ENCODE measurements at places on chromosomes 4 and X.

- no peak for DNase-seq
Measured at GRCh38 chr4:20565075-20565721, 135.1 kb upstream of the PACRGL start.

DNA sequence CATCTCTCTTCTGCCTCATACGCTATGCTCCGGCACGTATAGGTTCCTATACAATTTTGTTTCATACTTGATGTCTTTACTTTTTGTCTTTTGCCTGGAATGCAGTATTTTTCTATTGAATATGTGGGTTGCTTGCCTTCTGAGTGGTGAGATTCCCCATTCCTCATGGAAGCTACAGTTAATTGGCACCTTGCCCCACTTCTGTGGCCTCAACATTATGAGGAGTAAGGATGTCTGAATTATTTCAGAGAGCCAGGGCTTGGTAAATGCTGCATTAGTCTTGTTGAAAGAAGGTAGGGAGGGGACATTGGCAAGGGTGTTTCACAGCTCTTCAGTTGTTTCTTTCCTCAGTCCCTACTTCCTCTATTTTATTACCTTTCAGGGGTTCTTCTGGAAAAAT, 23.0 kb downstream of the CDKL5 start:
- no peak for DNase-seq

DNA sequence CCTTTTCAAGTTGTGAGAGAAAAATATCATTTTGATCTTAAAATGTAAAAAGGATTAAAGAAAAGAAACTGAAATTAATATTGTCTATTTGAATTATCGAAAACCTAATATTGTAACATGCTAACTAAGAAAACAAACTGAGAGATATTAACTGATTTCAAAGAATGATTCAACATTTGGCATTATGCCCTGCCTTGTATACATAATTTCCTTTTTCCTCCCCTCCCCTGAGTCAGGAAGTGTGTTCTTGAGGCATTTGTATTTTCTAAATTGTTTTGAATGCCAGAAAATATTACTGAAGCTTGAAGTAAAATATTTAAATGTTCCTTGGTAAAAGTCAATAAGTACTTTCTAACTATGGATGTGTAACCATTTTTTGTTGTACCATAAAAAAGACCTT, 49.4 kb downstream of the RPS6KA3 start:
- no peak for DNase-seq

- DNase-seq, result no peak
Measured at GRCh38 chr4:162274354-162274753, 110.6 kb upstream of the FSTL5 start.

DNA sequence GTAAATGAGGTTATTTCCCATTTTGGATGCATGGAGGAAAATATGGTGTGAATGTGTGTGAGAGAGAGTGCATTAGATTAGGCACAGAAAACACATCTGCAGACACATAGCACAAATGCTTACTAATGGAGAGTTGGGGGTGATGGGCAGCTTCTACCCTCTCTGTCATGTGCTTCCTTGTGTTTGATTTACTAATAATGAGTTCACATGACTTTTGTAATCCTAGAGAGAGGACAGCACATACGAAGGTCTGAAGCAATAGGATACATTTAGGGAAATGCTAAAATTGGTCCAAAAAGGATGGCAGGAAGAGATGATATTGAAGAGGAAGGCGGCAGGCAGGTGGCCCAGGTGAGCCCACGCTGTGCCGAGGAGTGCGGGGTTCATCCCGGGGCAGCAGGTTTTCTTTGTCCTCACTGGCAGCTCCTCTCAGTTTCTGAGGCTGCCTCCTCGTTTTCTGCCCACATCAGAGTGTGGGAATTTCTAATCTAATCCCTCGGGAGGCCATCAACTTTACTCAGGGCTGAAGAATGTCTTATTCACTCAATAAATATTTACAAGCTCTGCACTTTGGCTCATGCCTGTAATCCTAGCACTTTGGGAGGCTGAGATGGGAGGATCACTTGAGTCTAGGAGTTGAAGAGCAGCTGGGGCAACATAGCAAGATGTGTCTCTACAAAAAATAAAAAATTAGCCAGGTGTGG, 15.9 kb upstream of the MAP9 start:
- DNase-seq, result no peak

DNA sequence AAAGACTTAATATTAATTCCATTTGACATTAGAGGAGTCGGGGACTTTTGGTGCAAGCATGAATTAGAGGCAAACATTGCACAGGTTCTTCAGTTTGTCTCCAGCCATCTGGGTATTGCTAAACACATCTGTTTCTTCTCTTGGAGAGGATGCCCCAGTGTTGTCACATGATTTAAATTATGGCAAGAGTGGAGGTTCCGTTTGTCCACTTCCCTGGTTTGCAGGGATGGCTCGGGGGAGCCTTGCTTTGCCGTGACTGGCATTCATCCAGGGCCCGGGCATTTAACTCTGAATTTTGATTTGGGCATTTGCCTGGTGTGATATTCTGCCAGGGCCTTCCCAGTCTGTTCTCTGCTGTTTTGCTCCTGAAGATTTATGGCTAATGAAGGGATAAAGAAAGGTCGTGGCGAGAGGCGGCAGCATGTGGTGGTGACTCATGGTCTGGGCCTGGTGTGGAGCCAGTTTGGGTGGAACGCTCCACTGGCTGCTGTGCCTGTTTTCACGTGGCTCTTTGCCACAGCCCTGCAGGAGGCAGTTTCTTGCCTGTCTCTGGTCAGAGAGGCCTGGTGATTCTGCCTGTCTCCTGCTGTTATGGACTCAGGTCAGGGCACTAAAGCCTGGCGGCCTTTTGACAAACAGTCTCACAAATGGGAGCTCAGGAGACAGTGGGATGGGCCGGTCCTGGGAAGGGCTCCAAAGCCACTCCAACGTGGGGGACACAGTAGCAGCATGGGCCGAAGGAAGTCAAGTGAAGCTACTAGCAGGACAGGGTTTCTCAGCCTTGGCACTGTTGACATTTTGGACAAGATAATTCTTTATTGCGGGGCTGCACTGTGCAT, 99.4 kb upstream of the PGRMC2 start:
- no peak for DNase-seq

GRCh38 chr4:7539659-7540058, 104.9 kb upstream of the PSAPL1 start:
- peak; percentile 8 for DNase-seq

DNA sequence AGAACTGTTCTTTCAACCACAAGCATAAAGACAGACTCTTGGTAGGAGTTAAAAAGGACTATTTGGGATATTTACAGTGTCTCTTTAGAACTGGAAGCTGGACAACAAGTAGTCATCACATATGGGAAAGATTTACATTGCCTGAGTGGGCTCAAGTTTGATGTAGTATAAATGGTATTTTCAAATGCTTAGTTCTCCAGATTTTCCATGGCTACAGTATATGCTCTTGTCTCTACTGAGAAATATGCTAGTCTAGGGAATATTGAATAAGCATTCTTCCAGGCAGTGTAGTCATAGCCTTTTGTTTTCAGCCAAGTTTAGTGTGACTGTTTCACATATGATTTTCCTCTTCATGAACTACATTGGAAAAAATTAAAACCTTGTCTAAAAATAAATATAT, 315.6 kb downstream of the ARHGAP24 start:
- DNase-seq, result no peak

- no peak for DNase-seq
Measured at GRCh38 chr4:111618908-111619307, 526.3 kb upstream of the FAM241A start.

DNA sequence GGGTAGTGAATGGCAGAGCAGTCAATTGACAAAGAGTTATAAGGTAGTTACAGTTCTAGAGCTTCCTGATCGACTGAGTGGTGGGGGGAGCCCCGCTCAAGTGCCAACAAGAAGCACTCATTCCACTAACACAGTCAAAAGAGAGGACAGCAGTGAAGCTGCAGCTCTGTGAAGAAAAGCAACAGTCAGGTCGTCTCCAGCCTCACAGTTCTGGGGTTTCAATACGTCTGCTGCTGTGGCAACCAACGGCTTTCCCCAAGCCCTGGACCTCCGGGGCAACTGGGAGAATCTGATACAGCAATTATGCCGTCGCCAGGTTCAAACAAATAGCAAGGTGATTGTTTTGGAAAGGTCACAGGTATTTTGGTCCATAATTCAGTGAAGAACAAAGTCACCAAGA, 30.8 kb downstream of the GPM6B start:
- no peak for DNase-seq

GRCh38 chrX:150508451-150509367, 59.7 kb upstream of the MTM1 start:
- no peak for DNase-seq

GRCh38 chr4:146134761-146135445, 40.6 kb upstream of the LSM6 start:
- DNase-seq, result no peak

DNA sequence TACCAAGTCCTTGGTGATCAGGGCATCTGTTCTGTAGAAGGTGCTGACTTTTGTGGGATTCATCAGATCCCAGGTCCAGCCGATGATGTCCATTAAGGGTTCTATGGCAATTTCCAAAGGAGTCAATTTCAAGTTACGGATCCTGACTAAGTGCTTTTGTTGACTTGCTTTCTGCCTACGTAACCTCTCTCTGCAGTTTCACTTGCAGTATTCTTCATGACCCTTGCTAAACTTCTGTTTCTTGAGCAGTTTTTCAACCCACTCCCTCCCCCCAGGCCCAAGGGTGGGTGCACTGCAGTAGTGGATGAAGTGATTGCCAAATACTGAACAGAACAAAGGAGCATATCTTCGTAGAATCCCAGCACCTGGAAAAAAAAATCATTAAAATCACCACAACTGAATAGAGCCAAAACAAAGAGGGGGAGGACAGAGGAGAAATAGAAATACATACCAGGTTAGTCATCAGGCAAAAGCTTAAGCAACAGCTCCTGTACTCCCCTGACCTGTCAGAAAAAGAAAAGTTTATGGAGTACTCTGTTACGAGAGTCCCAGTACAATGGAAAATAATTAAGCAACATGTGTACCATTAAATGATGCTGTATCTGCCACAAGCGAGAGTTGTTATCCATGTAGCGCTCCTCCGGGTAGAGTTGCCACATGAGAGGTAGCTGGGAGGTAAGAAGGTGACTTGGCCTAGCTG, 5.8 kb downstream of the CMC4 start:
- no peak for DNase-seq

DNA sequence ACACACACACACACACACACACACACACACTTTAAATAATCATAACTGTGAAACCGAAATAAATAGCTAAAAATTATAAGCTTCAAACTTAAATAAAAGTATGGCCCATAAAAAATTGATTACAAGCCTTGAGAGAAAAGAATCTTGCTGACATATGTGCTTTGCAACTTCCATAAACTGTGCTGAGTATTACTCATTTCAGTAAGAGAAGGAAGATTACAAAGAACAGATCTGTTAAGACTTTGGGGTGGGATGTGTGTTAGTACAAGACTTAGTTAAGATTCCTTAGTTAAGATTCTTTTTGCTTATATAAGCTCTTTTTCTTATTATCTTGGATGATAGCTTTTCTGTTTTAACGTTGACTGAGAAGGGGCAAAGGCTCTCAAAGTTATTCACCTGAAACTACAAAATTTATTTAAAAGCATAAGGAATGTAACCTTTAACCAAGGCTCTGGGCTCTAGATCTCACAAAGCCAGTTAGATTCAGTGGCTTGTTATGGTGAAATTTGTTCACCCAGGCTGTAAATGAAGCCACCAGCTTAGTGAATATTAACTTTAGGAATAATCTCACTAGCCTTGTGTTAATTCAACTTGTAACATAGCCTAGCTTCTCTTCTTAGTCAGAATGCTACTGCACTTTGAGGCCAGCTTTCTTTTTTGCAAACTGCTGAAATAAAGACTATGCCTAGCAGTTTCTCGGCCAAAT, 58.2 kb downstream of the ARSJ start:
- no peak for DNase-seq

DNA sequence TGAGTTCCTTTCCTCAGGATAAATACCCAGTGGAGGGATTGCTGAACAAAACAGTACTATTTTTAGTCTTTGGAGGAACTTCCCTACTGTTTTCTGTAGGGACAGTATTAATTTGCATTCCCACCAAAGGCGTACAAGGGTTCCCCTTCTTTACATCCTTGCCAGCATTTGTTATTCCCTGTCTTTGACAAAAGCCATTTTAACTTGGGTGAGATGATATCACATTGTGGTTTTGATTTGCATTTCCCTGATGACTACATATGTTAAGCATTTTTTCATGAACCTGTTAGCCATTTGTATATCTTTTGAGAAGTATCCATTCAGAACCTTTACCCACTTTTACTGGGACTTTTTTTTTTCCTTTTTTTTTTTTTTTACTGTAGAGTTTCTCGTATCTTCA, 126.2 kb upstream of the ANXA10 start:
- DNase-seq, result no peak

DNA sequence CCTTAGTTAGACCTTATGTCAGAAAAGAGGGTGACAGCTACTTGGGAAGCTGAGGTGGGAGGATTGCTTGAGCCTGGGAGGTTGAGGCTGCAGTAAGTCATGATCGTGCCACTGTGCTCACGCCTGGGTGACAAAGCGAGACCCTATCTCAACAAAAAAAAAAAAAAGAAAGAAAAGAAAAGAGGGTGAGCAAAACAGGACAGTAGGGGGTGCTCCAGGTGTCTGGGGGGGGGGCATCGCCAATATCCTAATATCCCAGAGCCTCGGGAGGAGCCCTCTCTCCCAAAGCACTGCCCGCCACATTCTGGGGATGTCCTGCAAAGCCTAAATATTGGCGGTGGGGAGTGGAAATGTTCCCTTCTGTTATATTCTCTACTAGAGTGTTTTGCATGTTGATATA, 120.9 kb upstream of the TBL1X start:
- no peak for DNase-seq

DNA sequence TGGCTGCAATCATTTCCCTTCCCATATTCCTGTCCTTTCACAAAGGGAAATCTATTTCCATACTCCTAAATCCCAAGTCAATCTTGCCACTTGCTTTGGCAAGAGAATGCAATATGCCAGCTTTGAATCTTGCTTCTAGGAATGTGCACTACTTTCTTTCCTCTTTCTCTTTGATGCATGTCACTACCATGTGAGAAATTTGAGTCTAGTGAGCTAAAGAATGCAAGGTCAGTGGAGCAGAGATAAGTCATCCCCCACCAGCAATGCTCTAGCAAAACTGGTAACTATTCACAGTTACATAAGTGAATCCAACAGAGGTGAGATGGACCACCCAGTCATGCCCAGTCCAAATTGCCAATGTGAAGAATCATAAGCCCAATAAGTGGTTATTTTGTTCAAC, 910.4 kb downstream of the RAB28 start:
- no peak for DNase-seq

GRCh38 chrX:134847133-134847532, 143.7 kb upstream of the SMIM10 start:
- DNase-seq, result no peak

DNA sequence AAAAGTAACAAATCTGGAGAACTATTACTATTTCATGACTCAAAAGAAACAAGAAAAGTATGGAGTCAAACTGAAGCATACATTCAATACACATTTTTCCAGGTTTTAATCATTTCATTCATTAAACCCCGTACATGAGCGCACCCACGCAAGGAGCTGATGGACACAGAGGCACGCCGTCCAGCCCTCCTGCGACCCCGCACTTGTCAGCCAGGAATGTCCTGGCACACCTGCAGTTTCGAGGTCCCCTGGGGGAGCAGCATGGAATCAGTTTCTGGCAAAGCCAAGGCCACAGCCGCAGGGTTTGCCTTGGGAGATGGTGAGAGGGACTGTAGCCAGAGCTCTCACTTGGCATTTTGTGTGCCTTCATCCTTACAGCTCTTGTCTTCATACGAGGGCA, 12.8 kb upstream of the SLC2A9 start:
- DNase-seq, result no peak

All from stimulated activated CD4-positive, alpha-beta T cell treated with anti-CD3 and anti-CD28 coated beads, Interleukin-2, amount 100 ng/mL, for 48 hours (primary cell).